ENCODE measurements at places on chromosomes 7 and 10. TPM values are rescaled to one million over a fixed set of nuclear protein-coding genes. Genes with fewer than 3 reads are reported as not detected.

Gene CAMK2B
- 0.31 TPM for total RNA-seq

Gene PLXNA4
- total RNA-seq: 0.49 TPM

Gene PKD2L1
- not detected for total RNA-seq

Gene PALD1
- total RNA-seq: 20.4 TPM

Gene ST8SIA6
- total RNA-seq: 4.4 TPM

Gene CDNF
- total RNA-seq: 1.8 TPM

Gene TDRD1
- total RNA-seq: not detected

Gene LBX1
- not detected for total RNA-seq

Gene PNLIPRP1
- total RNA-seq: not detected

GRCh38 chr7:118264836-118265235 lies 40.3 kb downstream of the ANKRD7 start:
- no peak overlapping the region for H3K4me3 ChIP-seq
- no peak overlapping the region for H3K27ac ChIP-seq
- no peaks in the 10 kb centered on the region for H3K36me3 ChIP-seq
- no peaks in the 10 kb centered on the region for H3K27me3 ChIP-seq

- peaks cover 26% of the 10 kb centered on the region for H3K27me3 ChIP-seq
- H3K4me1 ChIP-seq: no peaks in the 10 kb centered on the region
- no peak overlapping the region for H3K27ac ChIP-seq
- H3K36me3 ChIP-seq: no peaks in the 10 kb centered on the region
- H3K4me3 ChIP-seq: peak overlapping the region; percentile 34
Measured at GRCh38 chr7:39609113-39609934, 14.0 kb upstream of the RALA start.

- no peaks in the 10 kb centered on the region for H3K4me1 ChIP-seq
- no peak overlapping the region for H3K27ac ChIP-seq
- no peaks in the 10 kb centered on the region for H3K36me3 ChIP-seq
- no peak overlapping the region for H3K4me3 ChIP-seq
- H3K27me3 ChIP-seq: no peaks in the 10 kb centered on the region
Measured at GRCh38 chr10:74650613-74651012, 175.8 kb upstream of the KAT6B start.

GRCh38 chr10:59589796-59590195 lies 119.9 kb downstream of the SLC16A9 start:
- H3K4me3 ChIP-seq: no peak overlapping the region
- no peaks in the 10 kb centered on the region for H3K4me1 ChIP-seq
- no peak overlapping the region for H3K27ac ChIP-seq
- no peaks in the 10 kb centered on the region for H3K36me3 ChIP-seq
- no peak for DNase-seq

DNA sequence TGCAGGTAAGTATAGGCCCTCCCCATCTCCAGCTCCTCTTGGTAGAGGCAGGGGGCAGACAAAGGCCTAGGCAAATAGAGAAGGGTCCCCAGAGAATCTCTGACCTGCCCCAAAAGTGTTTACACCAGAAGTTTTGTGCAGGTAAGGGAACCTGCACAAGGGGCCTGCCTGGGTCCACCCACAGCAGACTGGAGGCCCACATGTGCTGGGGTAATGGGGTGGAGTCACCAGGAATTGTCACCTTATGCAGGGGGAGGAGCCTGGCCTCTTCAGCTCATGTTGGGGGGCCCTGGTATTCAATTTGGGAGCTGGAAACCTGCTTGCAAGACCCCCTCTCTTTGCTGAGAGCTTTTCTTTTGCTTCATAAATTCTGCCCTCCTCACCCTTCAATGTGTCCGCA lies 302.7 kb downstream of the ZEB1 start:
- no peaks in the 10 kb centered on the region for H3K36me3 ChIP-seq
- no peak for DNase-seq
- H3K4me3 ChIP-seq: no peak overlapping the region
- H3K4me1 ChIP-seq: peaks cover 4% of the 10 kb centered on the region
- H3K27ac ChIP-seq: no peak overlapping the region

DNA sequence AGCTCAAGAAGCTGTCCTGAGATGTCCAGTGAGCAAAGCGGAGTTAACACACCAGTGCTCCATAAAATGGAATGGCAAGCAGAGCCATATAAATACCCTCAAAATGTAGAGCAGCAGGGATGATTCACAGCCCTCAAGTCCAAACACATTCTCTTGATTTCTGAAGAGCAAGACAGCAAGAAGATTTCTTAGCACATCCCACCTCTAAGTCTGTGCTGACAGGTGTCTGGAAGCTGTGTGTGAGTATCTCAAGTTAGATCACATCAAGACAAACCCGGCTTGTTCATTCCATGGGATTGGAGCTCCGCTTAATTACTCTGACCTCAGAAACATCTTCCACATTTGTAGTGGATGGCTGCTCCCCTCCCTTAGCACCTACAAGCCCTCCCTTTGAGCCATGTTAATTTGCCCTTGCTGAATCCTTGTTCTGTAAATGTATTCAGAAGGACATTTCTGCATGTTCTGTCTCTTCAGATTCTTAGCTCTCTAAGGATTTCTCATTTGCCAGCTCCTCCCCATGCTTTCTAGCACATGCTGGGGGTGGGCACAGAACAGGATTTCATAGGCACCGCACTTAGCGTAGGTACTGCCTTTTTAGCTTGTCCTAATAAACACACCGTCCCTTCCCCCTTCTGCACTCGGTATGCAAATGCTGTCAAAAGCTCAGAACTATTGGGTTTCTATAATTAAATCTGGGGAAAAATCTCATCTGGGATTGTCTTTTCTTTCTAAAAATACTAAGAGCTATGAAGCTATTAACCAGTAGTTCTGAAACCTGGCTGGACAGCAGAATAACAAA lies 112.7 kb downstream of the CPXM2 start:
- H3K36me3 ChIP-seq: no peaks in the 10 kb centered on the region
- no peak for DNase-seq
- H3K27me3 ChIP-seq: no peaks in the 10 kb centered on the region
- no peak overlapping the region for H3K4me3 ChIP-seq
- peaks cover 27% of the 10 kb centered on the region for H3K4me1 ChIP-seq

DNA sequence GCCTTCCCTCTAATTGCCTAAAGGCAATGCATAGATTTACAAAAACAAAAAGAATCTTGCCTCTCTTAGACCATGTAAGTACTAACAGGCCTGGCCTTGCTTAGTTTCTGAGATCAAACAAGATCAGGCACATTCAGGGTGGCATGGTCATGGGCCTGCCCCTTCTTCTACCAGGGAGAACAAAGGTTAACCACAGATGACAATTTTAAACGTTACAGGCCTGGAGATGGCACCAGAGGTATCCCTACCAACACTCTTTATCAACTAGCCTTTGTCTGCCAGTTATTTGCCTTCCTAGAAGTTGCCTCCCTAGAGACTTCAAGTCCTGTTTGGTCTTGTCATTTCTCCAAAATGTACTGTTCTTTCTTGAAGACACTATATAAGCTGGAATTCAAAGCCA lies 252.6 kb downstream of the DOCK4 start:
- no peaks in the 10 kb centered on the region for H3K36me3 ChIP-seq
- H3K27me3 ChIP-seq: no peaks in the 10 kb centered on the region
- peaks cover 9% of the 10 kb centered on the region for H3K4me1 ChIP-seq
- no peak overlapping the region for H3K27ac ChIP-seq

DNA sequence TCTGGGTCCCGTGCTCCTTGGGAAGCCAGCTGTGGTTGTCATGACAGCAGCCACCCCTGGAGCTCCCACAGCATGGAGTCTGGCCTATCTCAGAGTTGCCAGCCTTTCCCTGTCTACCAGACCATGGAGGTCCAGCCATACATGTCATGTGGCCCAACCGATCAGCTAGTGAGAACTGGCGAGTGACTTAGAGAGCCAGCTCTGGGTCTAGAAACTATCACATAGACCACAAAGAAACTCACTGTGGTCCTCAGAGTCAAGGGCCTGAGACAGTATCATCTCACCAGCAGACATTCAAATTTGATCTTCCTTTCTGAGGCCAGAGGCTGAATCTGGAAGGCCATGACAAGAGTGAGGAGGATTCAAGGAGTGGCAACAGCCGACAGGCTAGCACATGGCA lies 223.3 kb upstream of the GPR26 start:
- peaks cover 4% of the 10 kb centered on the region for H3K4me1 ChIP-seq
- no peak overlapping the region for H3K4me3 ChIP-seq
- no peaks in the 10 kb centered on the region for H3K27me3 ChIP-seq

- no peaks in the 10 kb centered on the region for H3K27me3 ChIP-seq
- DNase-seq: no peak
- no peak overlapping the region for H3K27ac ChIP-seq
- peaks cover 25% of the 10 kb centered on the region for H3K4me1 ChIP-seq
- no peak overlapping the region for H3K4me3 ChIP-seq
- H3K36me3 ChIP-seq: no peaks in the 10 kb centered on the region
Measured at GRCh38 chr7:44226396-44226753, 25.6 kb downstream of the YKT6 start.

GRCh38 chr7:158587162-158588084 lies at the start of gene PTPRN2:
Gene PTPRN2, minus strand, starts transcription at chr7:158587823.
- peaks cover 11% of the 10 kb centered on the region for H3K4me1 ChIP-seq
- H3K27me3 ChIP-seq: peaks cover 83% of the 10 kb centered on the region
- no peak within 1 kb of the TSS for H3K27ac ChIP-seq
- peak; percentile 96 for DNase-seq

GRCh38 chr10:132036153-132036886 lies 29.4 kb upstream of the JAKMIP3 start:
- H3K4me1 ChIP-seq: peaks cover 20% of the 10 kb centered on the region
- H3K27me3 ChIP-seq: peaks cover 71% of the 10 kb centered on the region
- DNase-seq: peak; percentile 70
- H3K36me3 ChIP-seq: no peaks in the 10 kb centered on the region
- H3K4me3 ChIP-seq: peak overlapping the region; percentile 47

DNA sequence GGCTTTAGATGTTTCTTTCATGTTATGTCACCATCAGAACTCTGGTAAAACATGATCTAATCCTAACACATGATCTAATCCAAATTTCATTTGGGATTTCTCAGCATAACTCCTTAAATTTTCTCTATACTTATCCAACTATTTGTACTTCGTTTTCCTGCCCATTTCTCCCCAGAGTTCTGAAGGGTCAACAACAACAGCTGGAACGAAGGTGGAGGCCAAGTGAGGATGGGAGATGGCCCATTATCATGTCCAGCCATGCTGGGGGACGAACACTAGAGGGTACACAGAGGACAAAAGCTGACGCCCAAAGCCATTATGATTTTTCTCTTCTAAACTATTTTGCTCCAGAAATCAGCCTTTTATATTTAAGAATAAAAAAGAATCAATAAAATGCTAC lies 185.4 kb downstream of the DOCK4 start:
- no peak for DNase-seq
- H3K27me3 ChIP-seq: no peaks in the 10 kb centered on the region
- no peak overlapping the region for H3K4me3 ChIP-seq
- H3K36me3 ChIP-seq: no peaks in the 10 kb centered on the region
- H3K27ac ChIP-seq: no peak overlapping the region

DNA sequence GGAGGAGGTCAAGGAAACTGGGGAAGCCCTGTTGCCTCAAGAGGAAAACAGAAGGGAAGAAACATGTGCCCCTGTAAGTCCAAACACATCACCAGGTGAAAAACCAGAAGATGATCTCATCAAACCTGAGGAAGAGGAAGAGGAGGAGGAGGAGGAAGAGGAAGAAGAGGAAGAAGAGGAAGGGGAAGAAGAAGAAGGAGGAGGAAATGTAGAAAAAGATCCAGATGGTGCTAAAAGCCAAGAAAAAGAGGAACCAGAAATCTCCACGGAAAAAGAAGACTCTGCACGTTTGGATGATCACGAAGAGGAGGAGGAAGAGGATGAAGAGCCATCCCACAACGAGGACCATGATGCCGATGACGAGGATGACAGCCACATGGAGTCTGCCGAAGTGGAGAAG lies 82.7 kb upstream of the SAMD8 start:
- H3K4me1 ChIP-seq: no peaks in the 10 kb centered on the region
- H3K4me3 ChIP-seq: no peak overlapping the region
- H3K36me3 ChIP-seq: peaks cover 6% of the 10 kb centered on the region
- no peak overlapping the region for H3K27ac ChIP-seq

DNA sequence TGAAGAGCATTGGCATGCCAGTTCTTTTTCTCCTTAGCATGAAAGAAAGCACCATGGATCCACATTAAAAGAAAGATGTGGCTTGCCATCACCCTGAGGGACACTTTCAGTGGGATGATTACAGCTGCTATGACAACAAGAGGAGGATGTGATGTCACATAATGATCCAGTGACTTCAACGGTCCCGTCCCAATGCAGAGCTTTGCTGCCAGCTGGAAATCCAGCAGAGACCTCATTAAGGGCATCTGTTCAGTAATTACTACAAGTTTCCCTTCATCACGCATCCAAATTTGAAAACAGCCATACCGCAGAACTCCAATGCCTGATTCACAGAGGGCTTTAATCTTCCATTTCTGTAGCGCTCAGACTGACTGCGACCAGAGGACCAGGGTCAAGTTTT lies 206.6 kb downstream of the LSM5 start:
- no peak for DNase-seq
- H3K27me3 ChIP-seq: peaks cover 6% of the 10 kb centered on the region
- peaks cover 3% of the 10 kb centered on the region for H3K4me1 ChIP-seq
- no peak overlapping the region for H3K27ac ChIP-seq

DNA sequence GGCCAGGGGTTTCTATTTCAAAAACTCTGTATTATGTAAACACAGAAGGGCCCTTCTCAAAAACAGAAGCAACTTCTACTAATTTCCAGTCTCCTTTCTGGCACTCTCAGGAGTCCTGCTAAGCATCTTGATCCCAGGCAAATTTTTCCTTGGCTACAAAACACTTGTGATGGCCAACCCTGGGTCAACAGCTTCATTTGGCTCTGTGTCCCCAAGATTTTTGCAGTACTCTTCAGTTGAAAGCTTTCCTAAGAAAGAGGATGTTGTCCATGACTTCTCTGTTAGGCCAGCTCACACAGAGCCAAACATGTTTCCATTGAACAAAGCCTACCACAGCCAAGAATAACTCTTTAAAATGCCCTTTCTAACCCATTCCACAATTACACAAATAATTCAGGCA lies 99.0 kb upstream of the EGR2 start:
- H3K27ac ChIP-seq: no peak overlapping the region
- no peaks in the 10 kb centered on the region for H3K27me3 ChIP-seq
- no peak for DNase-seq
- peaks cover 19% of the 10 kb centered on the region for H3K4me1 ChIP-seq
- no peaks in the 10 kb centered on the region for H3K36me3 ChIP-seq

DNA sequence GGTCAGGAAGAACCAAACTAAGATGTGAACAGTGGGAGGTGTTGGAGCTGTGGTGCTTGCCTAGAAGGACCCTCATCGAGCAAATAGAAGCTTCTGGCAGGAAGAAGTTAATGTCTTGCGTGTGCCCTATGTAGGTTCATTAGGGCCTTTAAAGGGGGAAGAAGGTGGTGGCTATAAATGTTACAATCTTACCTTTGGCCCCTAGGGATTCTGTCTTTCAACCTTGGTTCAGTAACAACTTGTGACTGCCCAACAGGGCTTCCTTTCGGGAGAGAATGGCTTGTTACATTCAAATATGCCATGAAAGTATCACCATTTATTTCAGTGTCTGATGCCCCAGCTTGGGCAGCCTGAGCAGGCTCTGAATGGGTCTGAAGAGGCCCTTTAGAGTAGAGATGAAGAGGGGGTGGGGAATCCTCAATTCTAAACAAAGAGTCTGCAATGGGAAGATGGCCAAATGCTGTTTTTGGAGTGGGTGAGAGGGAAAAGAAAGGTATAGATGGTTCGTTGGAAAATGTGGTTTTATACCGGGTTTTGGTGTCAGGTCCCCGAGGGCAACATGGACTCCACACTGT lies 108.0 kb downstream of the TCF7L2 start:
- H3K4me3 ChIP-seq: peak overlapping the region; percentile 13
- H3K4me1 ChIP-seq: peaks cover 84% of the 10 kb centered on the region
- peak overlapping the region; percentile 85 for H3K27ac ChIP-seq

- no peaks in the 10 kb centered on the region for H3K27me3 ChIP-seq
- H3K4me3 ChIP-seq: no peak overlapping the region
- no peak overlapping the region for H3K27ac ChIP-seq
- H3K36me3 ChIP-seq: no peaks in the 10 kb centered on the region
- H3K4me1 ChIP-seq: peaks cover 33% of the 10 kb centered on the region
Measured at GRCh38 chr7:1058821-1059199, 14.5 kb downstream of the GPR146 start.

Measured in neural progenitor cell (in vitro differentiated cells).